ENCODE measurements at places on chromosomes 6 and 20.

GRCh38 chr6:55778705-55779104, 96.7 kb downstream of the BMP5 start:
- DNase-seq, result no peak

- no peak for DNase-seq
Observed at GRCh38 chr6:20440296-20440695, 38.6 kb downstream of the E2F3 start.

- DNase-seq, result no peak
Observed at GRCh38 chr20:14992153-14992552, 654.7 kb upstream of the FLRT3 start.

DNA sequence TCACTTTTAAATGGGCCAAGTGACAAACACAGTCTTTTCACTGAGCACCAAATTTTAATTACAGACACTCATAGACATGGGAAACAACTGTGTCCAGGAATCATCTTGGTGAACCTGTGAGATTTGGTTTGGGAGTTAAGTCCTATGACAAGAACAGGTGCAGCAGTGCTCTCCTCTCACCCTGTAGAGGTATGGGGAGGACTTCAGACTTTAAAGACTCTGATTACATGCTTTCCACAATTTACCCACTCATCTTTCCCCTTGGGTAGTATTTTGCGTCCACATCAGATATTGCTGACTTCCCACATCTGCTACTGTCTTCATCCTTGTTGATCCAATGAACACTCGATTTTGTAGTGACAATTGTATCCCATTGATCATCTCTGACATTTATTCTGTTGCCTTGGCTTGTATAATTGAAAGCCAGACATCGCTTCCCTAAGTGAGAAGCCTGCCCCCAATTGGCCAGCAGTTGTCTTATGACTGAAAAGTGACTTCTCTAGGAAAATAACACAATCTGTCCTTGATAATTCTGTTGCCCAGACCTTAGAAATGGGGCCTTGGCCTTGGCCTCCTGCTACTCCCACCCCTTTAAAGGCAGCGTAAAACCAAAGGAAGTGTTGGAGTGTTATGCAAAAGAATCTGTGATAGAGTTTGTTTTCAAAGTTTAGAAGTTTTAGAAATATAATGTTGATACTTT, 40.0 kb downstream of the TXLNB start:
- DNase-seq, result no peak

GRCh38 chr6:69948479-69949114, 82.2 kb downstream of the COL19A1 start:
- no peak for DNase-seq

DNA sequence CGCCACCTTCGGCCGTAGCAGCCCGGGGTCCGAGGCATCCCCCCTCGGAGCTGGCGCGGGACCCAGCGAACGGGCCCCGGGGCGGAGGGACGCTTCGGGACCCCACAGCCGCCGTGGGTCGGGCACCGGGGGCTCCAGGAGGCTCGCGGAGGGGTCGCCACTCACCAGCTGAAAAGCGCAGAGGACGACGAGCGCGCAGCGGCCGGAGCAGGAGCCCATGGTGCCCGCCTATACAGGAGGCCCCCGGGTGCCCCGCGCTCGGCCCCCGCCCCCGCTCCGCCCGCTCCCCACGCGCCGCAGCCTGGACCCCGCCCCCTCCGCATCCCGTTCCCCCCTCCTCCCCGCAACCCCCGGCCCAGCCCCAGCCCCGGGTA, at the start of gene NKAIN4:
Gene NKAIN4, minus strand, starts transcription at position 232 of the 374 bp plus-strand sequence. Its CDS starts 13 bp downstream, at position 219.
- no peak for DNase-seq

- DNase-seq, result no peak
Observed at GRCh38 chr6:135002974-135003703, 51.5 kb downstream of the HBS1L start.

DNA sequence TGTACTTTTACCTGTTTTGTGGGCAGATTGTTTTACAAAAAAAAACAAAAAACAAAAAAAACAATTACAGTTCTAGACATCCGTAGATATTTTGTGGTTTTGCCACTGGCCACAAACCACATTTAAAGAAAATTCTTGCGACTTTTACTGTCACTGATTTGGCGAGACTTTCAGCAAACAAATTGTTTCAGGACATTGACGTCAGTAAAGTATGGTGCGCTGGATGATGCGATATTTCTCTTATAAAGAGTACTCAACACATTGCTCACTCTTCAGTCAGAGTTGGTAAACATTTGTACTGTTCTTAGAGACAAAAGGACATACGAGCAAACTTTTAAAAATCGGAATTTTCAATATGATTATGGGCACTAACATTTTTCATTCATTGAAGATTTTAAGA, 229.8 kb downstream of the HAO1 start:
- no peak for DNase-seq

DNA sequence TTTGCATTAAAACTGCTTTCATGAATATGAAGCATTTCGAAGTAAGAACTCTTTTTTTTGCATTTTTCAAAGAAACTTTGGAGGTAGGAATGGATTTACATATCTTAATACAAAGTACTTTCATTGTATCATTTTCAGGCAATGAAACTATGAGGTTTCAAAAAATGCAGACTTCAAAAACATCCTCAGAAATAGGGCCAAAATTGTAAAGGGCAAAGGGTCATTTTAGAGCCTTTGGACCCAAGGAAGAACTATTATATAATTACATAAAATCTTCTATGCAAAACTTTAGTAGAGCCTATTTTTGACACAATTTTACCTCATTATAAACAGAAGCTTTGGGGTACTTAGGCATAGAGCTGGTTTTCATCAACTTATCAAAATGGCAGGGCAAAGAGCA, 4.9 kb downstream of the PRKN start:
- DNase-seq, result no peak

DNA sequence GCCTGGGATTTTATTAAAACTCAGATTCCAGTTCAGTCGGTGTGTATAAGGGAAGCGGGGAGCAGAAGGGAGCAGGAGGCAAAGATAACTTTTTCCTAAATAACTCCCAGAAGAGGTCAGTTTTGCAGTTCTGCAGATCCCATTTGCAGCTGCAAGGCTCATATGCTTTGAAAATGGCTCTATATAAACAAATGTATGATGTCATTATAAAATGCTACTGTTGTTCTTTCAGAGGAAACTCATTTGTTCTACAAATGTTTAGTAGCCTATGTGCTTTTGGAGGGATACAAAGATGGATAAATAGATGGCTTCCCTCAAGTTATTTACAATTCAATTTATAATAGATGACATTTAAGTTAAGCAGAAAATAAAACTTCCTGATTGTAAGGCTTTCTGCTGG, 29.2 kb upstream of the DSP start:
- DNase-seq, result no peak

GRCh38 chr6:131073577-131073976, 10.5 kb upstream of the EPB41L2 start:
- DNase-seq, result no peak

DNA sequence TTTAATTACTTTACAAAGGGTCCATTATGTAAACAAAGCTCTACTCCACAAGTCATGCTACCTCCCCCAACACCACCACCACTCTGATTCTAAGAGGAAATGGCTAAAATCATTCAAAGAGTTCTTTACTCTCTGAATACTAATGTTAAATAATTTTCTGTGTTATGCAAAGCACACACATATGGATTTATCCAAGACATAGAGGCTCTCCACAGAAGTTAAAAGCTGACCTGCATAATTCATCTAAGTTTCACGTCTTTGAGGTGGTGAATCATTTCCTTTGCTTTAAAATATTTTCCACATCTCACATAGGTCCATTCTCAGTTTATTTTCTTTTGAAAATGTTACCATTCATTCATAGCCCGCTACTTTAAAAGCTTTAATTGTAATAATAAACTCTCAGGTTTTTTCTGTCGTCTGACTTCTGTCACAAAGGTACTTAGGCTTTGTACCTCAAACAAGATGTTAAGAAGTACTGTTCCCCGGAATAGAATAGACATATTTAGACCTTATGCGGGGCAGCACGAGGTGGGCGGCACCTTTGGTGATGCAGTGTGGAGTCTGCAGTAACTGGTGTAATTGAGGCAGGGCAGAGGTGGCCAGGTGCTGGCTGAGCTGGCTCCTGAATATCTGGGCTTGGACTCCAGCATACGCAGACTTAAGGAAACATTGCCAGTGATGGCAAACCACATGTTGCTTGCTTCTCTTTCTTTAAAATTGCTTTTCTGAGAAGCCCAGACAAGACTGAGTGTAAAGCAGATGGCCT, 55.8 kb downstream of the KIF6 start:
- DNase-seq, result no peak

- no peak for DNase-seq
Observed at GRCh38 chr6:126170433-126170832, 169.5 kb upstream of the CENPW start.

GRCh38 chr6:118659513-118660217, 8.3 kb upstream of the CEP85L start:
- DNase-seq, result no peak
